ENCODE measurements at places on chromosomes 12 and 14.

- H3K36me3 ChIP-seq = no peaks in the 10 kb centered on the region
- H3K4me1 ChIP-seq = no peaks in the 10 kb centered on the region
- no peaks in the 10 kb centered on the region for H3K27me3 ChIP-seq
- DNase-seq = no peak
- H3K4me3 ChIP-seq = no peak overlapping the region
- H3K27ac ChIP-seq = no peak overlapping the region
Observed at GRCh38 chr14:50967103-50967502, 22.8 kb upstream of the PYGL start.

GRCh38 chr12:19553175-19553574 lies 113.9 kb downstream of the AEBP2 start:
- H3K27ac ChIP-seq = no peak overlapping the region
- H3K4me3 ChIP-seq = no peak overlapping the region
- DNase-seq = no peak
- no peaks in the 10 kb centered on the region for H3K27me3 ChIP-seq
- no peaks in the 10 kb centered on the region for H3K36me3 ChIP-seq

DNA sequence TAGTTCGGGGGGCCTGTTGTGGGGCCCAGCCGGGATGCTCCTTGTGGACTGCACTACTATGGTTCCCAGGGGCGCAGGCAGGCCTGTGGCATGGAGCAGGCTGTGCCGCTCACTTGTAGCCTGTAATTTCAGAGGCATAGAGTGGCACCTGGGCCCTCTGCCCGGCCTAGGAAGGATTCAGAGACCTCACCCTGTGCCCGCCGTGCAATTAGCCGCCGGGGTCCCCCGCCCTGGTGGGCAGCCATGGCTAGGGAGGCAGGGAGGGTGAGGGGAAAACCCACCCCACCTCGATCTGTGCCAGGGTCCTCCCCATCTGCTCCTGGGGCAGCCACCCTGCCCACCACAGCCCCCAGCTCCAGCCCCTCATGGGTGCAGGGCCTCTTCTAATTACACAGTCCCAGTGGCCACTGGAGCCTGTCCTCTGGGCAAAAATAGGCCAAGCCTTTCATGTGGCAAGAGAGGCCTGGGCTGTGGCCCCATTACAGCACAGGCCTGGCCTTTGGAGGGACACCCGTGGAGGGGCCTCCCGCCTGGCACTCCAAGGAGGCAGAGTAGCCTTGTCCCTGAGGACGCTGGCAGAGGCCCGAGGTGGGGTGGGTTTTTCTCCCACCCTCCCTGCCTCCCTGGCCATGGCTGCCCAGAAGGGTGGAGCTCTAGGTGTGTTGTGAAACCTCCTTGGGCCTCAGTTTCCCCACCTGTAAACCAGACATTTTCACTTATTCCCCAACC lies 5.3 kb upstream of the TMEM119 start:
- no peaks in the 10 kb centered on the region for H3K36me3 ChIP-seq
- no peaks in the 10 kb centered on the region for H3K27me3 ChIP-seq
- H3K27ac ChIP-seq = no peak overlapping the region
- H3K4me3 ChIP-seq = no peak overlapping the region
- no peak for DNase-seq

GRCh38 chr12:69059465-69060457 lies 126.8 kb upstream of the CPM start:
- no peak overlapping the region for H3K27ac ChIP-seq
- H3K4me1 ChIP-seq = no peaks in the 10 kb centered on the region
- H3K36me3 ChIP-seq = no peaks in the 10 kb centered on the region
- H3K4me3 ChIP-seq = no peak overlapping the region
- no peak for DNase-seq

DNA sequence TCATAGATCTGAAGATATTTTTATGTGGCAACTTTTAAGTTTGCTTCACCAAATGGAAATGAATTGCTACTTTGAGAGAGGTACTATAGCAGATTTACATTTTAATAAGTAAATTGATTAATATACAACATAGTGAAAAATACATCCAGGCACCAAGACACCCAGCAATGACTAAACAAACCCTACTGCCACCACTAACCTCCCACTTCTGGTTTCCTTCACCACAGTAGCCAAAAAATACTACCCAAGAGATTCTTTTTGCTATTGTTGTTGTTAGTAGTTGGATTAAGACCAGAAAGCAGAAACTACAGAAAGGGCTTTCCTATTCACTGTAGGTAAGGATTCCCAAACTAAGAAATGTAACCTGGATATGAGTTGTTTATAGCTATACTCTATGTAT lies 54.1 kb downstream of the COCH start:
- no peak overlapping the region for H3K4me3 ChIP-seq
- no peak overlapping the region for H3K27ac ChIP-seq
- no peak for DNase-seq
- H3K27me3 ChIP-seq = no peaks in the 10 kb centered on the region

DNA sequence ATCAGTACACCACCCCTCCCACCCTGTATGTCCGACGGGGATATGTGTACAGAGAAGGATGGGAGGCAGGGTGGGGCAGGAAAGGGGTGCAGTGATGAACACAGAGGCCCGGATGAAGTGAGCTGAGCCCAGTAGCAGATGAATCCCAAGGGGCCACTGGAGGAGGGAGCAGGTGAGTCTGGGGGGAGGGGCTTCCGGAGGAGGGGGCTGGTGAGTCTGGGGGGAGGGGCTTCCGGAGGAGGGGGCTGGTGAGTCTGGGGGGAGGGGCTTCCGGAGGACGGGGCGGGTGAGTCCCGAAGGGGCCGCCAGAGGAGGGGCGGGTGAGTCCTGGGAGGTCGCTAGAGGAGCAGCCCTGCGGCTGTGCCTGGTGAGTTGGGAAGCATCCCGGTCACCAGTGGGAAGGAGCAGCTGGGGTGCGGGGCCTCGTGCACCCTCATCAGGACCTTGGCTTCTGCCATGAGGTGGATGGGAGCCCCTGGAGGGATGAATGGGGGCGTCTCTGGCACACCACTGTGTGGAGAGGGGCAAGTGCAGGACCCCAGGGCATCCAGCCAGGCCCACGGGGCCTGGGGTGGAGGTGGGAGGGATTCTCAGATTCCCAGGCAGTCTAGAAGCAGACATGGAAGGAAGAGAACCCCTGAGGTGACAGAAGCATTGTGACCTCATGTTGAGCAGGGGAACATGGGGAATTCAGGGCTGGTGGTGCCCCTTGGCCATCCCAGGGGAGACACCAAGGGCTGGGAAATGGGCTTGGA lies 14.0 kb downstream of the BEGAIN start:
- peaks cover 5% of the 10 kb centered on the region for H3K4me1 ChIP-seq
- H3K27ac ChIP-seq = no peak overlapping the region
- DNase-seq = no peak
- no peak overlapping the region for H3K4me3 ChIP-seq
- H3K27me3 ChIP-seq = peaks cover 14% of the 10 kb centered on the region
